Retinal pigment epithelial cell (primary cell): ENCODE measurements at places on chromosomes 16 and 17.

DNA sequence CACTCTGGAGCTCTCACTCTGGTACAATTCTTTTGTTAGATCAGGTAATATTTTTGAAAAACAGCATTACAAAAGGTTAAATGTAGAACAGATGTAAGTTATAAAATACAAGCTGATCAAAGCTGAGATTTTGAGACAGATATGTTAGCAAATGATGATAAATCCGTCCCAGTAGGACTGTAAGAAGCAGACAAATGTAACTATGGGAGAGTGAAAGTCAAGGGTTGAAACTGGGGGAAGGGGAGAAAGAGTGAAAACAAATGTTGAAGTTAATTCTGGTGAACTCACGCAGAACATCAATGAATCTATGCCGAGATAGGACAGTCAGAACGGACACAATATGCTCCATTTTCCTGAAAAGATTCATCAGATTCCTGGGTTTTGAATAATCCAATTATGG lies 298.9 kb upstream of the IRX5 start:
- no peak for DNase-seq

DNA sequence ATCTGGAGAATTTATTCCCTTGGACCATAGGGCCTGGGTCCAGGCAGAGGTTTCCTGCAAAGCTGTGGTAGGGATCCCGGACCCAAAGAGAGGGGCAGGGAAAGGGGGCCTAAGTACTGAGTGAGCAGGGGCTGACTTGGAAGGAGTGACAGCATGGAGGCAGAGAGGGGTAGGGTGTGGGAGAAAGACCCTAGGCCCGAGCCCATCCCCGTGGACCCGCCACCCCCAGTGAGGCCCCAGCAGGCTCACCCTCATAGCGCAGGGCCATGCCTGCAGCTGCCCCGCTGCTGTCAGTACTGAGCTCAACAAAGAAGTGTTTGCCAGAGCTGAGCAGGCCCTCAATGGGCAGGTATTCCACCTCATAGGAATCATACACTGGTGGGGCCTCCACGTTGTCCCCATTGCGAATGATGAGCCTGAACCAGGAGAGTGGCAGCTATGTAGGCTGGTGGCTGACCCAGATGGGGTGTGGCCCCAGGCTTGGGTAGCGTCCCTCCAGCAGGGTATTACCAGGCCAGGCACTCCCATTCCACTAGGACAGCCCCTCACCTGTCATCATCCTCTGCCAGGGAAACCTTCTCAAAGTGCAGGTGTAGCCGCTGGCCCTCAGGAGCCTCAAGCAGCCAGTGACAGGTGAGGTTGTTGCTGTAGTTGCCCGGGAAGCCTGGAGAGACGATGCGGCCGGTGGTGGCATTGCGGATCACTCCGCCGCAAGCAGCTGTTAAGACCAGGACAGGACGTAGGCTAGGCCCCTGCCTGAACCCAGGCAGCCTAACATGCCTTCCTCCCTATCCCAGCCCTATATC lies 9.1 kb upstream of the PHF12 start:
- DNase-seq: no peak

GRCh38 chr17:39716879-39717536 lies 13.3 kb downstream of the MIEN1 start:
- DNase-seq: no peak

DNA sequence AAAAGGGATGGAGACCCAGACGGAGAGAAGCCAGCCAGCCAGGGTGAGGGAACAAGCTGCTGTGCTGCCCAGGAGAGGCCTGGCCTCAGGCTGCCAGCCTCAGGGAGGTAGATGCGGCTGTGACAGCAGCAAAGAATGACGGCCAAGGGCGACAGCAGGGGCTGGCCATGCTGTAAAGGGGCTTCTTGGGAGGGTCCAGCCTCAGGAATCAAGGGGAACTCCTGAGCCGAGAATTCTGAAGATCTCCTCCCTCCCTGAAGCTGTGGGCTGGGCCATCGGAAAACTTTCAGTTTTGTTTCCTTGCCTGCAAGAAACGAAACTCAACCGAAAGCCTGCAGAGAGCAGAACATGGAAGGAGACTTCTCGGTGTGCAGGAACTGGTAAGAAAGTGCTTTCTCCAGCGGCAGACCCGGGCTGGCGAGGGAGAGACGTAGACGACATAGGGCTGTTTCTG lies at the start of gene XAF1:
Gene XAF1, plus strand, starts transcription at position 316 of the 454 bp plus-strand sequence. Its CDS starts 33 bp downstream, at position 349.
- DNase-seq: no peak

GRCh38 chr17:78716814-78717393 lies 65.2 kb downstream of the CYTH1 start:
- DNase-seq: no peak
